ENCODE measurements at places on chromosomes 11 and 22.

- DNase-seq: peak; percentile 14
Observed at GRCh38 chr22:22748297-22748743, 103.9 kb downstream of the GGTLC2 start.

DNA sequence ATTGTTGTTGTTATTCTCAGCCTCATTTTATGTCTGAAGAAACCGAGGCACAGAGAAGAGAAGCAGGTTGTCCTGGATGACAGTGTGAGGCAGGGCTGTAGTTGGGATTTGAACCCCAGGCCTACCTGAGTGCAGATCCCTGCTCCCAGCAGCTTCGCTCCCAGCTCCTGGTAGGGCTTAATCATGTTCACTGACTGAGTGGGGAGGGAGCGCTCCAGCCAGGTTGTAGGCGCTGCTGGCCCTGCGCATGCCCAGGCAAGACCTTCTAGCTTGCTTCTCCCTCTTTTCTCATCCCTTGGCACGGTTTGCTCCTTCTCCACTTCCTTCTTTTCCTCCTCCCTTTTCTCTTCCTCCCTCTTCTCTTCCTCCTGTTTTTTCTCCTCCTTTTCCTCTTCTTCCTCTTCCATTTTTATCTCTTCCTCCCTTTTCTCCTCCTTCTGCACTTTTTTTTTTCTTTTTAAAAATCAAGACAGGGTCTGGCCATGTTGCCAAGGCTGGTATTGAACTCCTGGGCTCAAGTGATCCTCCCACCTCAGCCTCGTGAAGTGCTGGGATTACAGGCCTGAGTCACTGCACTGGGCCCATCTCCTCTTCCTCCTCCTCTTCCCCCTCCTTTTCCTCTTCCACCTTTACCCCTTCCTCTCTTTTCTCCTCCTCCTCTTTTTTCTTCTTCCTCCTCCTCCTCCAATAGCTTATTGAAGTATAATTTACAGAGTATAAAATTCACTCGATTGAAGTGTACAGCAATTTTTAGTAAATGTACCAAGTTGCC is 109.3 kb downstream of the KIAA1671 start:
- DNase-seq: no peak

DNA sequence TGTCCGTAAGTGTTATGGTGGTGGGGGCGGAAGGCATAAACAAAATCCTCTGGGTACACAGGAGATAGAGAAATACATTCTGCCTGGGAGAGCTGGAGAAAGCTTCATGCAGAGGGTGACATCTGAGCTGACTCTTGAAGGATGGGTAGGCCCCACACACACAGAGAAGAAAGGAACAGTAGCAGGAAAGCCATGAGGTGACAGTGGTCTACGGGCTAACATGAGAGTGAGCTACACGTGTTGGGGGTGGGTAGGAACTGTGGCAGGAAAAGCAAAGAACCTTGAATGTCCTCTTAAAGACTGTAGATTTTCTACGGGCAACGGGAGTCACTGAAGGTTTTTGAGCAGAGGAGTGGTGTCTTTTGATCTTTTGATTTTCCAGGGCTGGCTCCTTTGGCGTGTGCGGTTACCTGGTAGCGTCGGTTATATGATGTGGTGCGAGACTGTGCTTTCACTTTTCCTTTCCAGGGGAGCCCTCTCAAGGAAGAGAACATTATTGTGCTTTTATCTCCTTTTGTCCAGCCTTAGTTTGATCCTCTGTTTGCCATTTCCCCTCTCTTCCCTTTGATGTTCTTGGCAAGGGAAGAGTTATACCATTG is 39.7 kb downstream of the ADAMTS8 start:
- DNase-seq: peak; percentile 8

DNA sequence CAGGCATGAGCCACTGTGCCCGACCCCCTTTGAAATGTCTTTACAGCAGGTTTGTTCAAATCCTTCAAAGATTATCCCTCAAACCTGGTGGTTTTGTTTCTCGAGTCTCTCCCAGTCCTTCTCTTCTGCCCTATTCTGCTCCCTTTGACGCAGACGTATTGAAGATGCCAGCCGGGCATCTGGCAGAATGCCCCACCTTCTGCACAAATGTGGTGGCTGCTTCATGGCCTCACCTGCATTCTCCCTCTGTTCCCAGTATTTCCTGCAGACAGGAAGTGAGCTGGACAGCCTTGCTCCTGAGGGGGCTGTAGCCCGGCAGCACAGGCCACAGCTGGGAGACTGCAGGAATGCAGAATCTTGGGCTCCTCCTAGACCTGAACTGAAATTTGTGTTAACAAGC is 4.8 kb upstream of the NAP1L4 start:
- DNase-seq: no peak

DNA sequence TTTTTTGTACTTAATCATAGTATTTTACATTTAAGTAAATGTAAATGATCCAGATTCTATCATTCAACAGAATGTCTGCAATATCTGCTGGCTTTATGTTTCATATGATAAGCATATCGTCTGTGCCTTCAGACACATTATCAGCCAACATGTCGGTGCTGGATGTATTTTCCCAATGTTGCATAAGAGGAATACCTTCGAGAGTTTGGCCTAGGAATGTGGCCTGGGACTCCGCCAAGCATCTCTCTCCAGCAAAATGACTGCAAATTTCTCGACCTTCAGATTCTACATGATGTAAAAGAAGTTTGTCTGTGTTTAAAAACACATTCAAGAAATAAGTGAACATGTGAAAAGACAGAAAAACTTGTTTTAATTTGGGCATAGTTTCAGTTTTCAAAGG is 6.9 kb downstream of the BDNF start:
- DNase-seq: no peak

GRCh38 chr22:28817919-28818859 is 17.8 kb upstream of the XBP1 start:
- DNase-seq: no peak

DNA sequence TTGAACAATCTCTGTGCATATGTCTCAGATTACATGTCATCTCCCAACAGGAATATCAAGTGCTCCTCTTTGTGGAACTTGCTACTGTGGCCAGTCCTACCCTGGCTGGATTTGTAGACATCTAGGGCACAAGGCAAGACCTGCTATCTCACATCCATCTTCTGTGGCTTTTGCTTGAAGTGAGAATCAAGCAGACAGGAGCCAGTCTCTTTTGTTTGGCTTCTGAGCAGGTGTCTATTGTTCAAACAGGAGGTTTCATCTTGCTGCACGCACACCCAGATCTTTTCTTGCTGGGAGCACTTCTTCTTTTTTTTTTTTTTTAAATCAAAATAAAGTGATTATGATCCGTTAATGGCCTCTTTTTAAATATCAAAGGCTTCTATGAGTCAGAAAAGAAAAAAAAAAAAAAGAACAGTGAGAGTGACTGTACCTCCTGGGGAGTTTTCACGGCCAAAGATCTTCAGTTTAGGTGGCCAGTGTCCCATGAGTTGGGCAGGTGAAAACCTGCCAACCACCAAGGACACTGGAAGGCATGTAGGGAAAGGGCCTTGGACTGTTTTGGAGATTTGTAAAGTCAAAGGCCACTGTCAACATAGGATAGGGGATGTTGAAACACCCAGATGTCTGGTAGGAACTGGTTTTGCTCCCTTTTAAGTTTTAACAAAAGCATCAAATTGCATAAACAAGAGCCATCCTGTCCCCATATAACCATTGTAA is 78.1 kb downstream of the CD44 start:
- DNase-seq: no peak

DNA sequence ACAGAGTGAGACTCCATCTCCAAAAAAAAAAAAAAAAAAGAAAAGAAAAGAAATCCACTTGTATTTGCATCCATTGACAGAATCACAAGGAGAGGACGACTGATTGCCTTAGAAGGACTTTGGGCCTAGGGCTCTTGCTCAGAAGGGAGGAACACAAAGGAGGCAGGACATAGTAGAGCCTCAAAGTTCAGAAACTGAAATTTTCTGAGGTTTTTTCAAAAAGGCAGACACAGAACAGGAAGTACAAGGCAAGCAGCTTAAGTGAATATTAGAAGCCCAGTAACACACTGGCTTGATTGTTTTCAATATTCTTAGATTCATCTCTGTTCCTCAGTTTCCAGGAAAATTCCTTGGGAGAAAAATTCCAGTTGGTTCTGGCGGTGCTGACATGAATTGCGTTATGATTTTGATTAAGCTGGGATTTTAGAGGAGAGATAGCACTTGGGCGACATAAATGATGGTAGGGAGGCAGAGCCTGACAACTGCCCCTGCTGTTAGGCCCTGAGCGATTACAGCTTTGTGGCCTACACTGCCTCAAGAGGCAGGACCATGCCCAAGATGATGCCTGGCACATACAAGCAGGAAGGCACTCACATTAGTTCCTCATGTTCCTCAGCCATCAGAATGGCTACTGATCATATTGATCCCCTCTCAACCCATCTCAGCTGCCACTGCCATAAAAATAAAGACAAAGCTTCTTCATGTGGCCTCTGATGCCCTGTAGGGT is 15.3 kb downstream of the CLPB start:
- no peak for DNase-seq

DNA sequence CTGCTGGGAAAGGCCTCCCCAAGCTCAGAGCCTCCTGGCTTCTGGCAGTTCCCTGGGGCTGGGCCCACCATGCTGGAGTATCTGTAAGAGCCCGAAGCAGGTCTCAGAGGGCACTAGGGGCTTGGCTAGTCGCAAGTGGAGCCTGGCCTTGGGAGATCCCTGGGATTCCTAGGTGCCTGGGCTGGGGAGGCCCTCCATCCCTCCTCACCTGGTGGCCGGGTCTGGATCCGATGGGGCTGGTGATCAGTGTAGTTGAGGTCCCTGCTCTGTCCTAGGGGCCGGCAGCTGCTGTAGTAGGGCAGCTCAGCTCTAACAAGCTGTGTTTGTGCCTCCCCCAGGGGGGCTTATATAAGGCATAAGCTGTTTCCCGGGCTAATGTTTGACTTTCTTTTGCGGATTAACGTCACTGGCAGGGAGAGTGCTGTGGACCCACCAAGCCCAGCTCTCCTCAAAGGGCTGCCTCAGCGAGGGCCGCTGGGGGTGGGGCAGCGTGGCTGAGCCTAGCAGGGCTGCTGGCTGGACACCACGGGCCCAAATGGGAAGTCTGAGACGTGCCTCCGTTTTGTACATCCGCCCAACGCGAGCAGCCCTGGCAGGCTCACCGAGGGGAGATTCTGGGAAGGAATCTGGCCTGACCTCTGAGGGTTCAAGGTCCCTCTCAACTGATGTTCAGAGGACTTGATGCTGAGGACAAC is at the start of gene SLC22A8:
SLC22A8 (minus strand) TSS at position 321 of the 695 bp plus-strand sequence. CDS start 883 bp downstream, outside the sequence.
- no peak for DNase-seq

- peak; percentile 92 for DNase-seq
Observed at GRCh38 chr22:41444360-41445128, 2.1 kb downstream of the TOB2 start.

- DNase-seq: no peak
Observed at GRCh38 chr11:36165621-36166397, 123.4 kb downstream of the COMMD9 start.

GRCh38 chr11:116534270-116534975 is 238.4 kb downstream of the BUD13 start:
- no peak for DNase-seq

- DNase-seq: no peak
Observed at GRCh38 chr11:72700146-72700545, 25.9 kb upstream of the PDE2A start.

GRCh38 chr11:41121600-41121999 is 337.9 kb downstream of the LRRC4C start:
- DNase-seq: no peak

DNA sequence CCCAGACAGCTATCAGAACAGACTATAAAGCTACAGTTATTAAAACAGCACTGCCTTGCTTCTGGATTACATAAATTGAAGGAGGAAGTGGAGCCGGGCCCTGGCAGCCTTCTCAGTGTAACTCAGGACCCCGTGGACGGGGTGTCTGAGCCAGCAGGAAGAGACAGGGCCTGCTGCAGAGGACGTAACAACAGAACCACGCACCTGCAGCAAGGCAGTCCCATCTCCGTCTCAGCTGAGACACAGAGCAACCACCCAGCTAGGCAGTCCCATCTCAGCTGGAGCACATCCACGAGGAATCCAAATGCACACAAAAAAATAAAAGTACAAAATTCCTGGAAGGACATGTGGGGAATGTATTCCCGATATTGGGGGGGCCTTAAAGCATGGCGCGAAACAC is 17.1 kb upstream of the KRTAP5-6 start:
- no peak for DNase-seq

- no peak for DNase-seq
Observed at GRCh38 chr11:122778148-122778547, 60.2 kb upstream of the CRTAM start.

DNA sequence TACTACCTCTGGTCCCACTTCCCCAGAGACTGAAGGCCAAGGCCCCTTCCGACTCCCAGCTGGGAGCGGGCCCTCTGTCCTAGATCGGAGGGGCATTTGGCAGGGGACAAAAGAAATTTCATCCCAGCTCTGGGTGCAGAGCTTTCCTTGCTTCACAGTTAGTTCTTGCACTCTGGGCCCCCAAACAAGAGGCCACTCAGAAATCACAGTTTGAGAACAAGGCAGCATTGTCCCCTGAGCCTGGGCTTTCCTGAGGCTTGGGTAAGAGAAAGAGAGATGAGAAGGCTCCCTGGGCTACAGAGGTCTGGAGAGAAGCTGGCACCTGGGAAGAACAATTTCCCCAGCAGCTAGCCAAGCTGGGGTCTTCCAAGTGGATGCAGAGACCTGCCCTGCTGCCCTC is 71.8 kb upstream of the NCAM1 start:
- DNase-seq: no peak

DNA sequence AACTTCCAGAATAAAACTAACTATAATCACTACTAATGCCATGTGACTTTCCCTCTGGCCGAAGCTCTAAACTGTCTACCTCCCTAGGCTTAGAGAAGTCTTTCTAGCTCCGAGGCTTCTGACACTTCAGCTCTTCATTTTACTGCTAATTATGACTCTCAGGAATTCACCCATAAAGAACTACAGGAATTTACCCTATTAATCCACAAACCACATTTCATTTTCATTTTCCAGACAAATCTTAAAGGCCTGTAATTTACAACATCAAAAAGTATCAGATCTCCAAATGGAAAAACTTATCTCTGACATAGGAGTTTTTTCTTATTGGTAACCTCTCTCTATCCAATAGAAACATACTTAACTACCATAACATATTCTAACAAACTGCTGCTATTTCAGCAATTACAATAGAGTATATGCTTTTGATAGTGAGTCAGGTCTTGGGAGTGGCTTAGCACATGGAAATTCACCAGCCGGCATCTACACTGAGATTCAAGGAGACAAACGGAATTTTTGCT is 33.4 kb downstream of the MRTFA start:
- no peak for DNase-seq

GRCh38 chr22:23163665-23164064 is 16.6 kb upstream of the BCR start:
- DNase-seq: no peak

DNA sequence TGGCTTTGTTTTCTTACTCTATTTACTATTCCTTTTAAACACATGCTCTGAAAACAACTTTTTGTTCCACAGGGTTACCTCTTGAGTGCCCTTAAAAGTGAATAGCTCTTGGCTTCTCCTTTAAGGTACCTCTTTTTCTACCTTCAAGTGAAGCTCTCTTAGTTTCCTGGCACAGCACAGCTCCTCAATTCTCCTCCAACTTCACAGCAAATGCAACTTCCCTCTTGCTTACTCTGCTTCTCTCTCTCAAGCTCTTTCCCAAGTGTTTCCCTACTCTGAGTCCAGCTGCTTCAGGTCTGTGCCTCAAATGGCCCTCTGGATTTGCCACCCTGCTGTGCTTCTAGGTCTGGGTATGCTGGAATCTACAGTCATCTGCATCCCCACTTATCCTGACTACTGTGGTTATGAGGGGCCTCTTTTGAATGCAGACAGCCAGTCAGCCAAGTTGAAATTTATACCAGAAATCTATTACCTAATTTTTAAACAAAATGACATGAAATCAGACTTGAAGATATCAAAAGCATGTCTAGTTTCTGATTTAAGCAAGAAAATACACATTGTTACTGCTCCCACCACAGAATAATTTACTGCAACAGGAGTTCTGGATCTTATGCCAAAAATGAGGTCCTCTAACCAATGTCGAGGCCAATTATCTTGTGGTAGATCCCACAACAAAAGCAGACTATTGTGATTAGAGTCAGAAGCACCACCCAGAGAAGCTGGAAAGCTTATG is 371.1 kb downstream of the SOX6 start:
- no peak for DNase-seq
